H54 (cell line): ENCODE measurements at places on chromosomes 13 and 19.

GRCh38 chr19:58007285-58007684 lies 4.7 kb upstream of the ZNF606 start:
- DNase-seq = no peak

DNA sequence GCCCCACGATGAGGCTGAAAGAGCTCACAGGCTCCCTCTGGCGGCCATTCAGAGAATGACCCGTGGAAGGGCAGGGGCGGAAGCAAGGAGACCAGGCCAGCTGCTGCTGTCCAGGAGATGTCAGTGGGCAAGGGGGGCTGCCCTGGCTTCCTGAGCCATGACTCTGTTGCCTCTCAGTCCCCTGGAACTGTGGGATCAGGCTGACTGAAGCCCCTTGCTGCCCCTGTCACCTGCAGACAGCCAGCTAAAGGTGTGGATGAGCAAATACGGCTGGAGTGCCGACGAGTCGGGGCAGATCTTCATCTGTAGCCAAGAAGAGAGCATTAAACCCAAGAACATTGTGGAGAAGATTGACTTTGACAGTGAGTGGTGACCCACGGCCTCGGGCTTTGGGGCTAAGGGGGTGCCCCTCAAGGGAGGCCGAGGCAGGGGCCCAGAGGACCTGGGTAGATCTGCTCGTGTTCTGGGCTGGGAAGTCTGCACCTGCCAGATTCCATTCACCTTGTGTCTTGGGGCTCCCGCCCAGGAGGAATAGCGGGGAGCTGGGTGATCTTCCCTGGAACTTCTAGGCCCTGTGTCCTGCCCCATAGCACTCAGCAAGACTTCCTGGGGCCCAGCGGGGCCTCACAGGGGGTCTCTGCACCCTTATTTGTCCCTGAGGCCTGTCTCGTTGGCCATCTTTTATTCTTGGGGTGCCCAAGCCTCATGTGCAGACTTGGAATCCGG lies 12.5 kb upstream of the ACTN4 start:
- DNase-seq = no peak

DNA sequence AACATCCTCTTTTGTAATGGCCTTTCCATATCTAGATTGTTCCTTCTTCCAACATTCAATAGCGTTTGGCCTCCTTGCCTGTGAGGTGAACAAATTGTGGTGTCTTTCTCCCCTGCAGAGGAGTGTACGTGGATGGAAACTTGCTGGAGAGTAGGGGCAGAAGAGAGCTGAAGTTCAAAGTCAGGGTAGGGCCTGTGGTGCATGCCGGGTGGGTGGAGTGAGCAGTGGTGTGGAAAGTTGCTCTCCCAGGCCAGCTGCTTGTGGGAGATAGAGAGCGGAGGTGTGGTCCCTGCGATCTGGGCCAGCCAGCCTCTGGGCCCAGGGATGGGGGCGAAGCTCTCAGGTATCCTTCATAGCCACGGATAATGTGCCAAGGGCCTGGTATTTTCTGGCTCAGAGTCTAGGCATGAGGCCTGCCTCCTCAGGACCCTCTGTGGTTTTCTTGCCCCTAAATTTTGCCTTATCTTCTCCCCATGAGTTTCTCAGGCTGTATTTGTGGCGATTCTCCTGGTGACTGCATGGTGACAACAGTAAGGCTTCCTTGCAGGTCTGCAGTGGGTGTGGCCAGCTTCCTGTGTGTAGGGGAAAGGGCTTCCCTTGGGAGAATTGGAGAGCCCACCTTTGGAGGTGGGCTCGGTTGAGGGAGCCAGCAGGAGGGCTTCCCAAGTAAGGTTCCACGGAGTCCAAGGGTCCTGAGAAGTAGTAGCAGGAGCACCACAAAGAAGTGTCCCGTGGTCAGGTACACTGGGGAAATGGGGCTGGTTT lies 6.7 kb downstream of the RGCC start:
- no peak for DNase-seq

- no peak for DNase-seq
Measured at GRCh38 chr19:10230173-10230860, 814 bp downstream of the S1PR2 start.
